ENCODE measurements at places on chromosomes 11 and 22. TPM values are rescaled to one million over a fixed set of nuclear protein-coding genes. Genes with fewer than 3 reads are reported as not detected.

CADM1 gene
- 8.5 TPM for polyA plus RNA-seq

GNAZ gene
- polyA plus RNA-seq, result 3.5 TPM

LGALS12 gene
- not detected for polyA plus RNA-seq

OSBP gene
- 25.9 TPM for polyA plus RNA-seq

OR5M10 gene
- polyA plus RNA-seq, result not detected

CBLIF gene
- not detected for polyA plus RNA-seq

SULT4A1 gene
- polyA plus RNA-seq, result 0.53 TPM

DENND6B gene
- polyA plus RNA-seq, result 2.7 TPM

CHRDL2 gene
- 3.1 TPM for polyA plus RNA-seq

POGLUT3 gene
- polyA plus RNA-seq, result 0.89 TPM

TSPO gene
- 222 TPM for polyA plus RNA-seq

SGSM1 gene
- 11.0 TPM for polyA plus RNA-seq

GGT5 gene
- 10.8 TPM for polyA plus RNA-seq

SCGB1A1 gene
- not detected for polyA plus RNA-seq

TMEM126A gene
- polyA plus RNA-seq, result 59.4 TPM

SPATA19 gene
- polyA plus RNA-seq, result not detected

KCNQ1OT1 gene
- polyA plus RNA-seq, result under 0.01 TPM

OR51B5 gene
- not detected for polyA plus RNA-seq

ARHGEF17 gene
- polyA plus RNA-seq, result 0.67 TPM

OR52I1 gene
- not detected for polyA plus RNA-seq

USP35 gene
- 1.7 TPM for polyA plus RNA-seq

LRRN4CL gene
- 0.55 TPM for polyA plus RNA-seq

SCARF2 gene
- polyA plus RNA-seq, result 0.22 TPM

CFAP300 gene
- polyA plus RNA-seq, result 1.3 TPM

PARVG gene
- polyA plus RNA-seq, result 7.0 TPM

MRPL21 gene
- polyA plus RNA-seq, result 97.0 TPM

MPPED2 gene
- 1.1 TPM for polyA plus RNA-seq

CREB3L1 gene
- polyA plus RNA-seq, result 14.3 TPM

RTN4RL2 gene
- not detected for polyA plus RNA-seq

PRG3 gene
- not detected for polyA plus RNA-seq

FBLN1 gene
- polyA plus RNA-seq, result 144 TPM

SMC1B gene
- 0.35 TPM for polyA plus RNA-seq

OR52A1 gene
- polyA plus RNA-seq, result not detected

OR52E2 gene
- not detected for polyA plus RNA-seq

PLAAT2 gene
- 141 TPM for polyA plus RNA-seq

CTSF gene
- 21.0 TPM for polyA plus RNA-seq

RAB1B gene
- 205 TPM for polyA plus RNA-seq

CCT8L2 gene
- not detected for polyA plus RNA-seq

SEC14L6 gene
- polyA plus RNA-seq, result not detected

FAM83F gene
- 10.5 TPM for polyA plus RNA-seq

NFAM1 gene
- polyA plus RNA-seq, result 1.7 TPM

HEPN1 gene
- not detected for polyA plus RNA-seq

MGAT3 gene
- 11.1 TPM for polyA plus RNA-seq

NEFH gene
- polyA plus RNA-seq, result not detected

IL10RA gene
- 1.1 TPM for polyA plus RNA-seq

Data from small intestine (tissue), 16 donors.